ENCODE measurements at places on chromosomes 4 and X.

GRCh38 chr4:6917461-6918271, 8.0 kb downstream of the TBC1D14 start:
- DNase-seq = no peak

GRCh38 chr4:98416844-98417243, 155.7 kb downstream of the RAP1GDS1 start:
- DNase-seq = no peak

DNA sequence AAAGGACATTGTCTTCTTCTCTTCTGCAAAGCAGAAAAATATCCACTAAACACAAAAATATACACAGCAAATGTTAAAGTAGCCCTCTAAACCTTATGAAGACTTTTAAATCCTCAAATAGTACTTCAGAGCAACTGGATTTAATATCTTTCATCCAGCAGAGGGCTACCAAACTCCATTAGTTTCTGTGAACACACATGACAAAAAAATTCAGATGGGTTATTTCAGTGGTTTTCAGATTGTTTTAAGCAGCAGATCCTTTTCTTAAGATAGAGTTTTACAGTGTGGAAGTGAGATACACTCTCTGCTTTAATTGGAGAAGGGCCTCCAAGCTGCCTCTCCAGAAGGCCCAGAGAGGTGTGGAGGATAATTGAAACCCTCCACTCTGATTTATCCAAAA, 56.7 kb downstream of the ANK2 start:
- DNase-seq = no peak

DNA sequence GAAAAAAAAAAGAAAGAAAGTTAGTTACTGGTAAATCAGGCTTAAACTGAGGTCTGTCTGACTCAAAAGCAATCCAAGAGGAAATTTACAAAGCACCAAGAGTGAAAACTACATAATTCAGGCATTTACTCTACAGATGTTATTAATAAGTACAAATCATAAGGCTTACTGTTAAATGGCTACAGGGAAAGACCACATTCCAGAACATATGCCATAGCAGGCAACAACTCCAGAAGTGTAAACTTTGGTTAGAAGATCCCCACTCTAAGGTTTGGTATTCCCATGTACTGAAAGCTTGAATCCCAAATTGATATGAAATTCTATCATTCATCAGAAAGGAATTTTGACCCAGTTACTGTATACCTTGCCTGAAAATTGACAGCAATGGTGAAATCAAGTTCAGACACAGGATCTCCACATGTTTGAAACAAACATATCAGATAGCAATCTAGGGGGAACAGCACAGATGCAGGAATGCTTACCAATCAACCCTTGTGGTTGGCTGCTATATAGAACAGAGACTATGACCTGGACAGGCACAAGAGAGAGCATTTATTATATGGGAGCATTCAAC, 6.6 kb downstream of the USP26 start:
- no peak for DNase-seq

DNA sequence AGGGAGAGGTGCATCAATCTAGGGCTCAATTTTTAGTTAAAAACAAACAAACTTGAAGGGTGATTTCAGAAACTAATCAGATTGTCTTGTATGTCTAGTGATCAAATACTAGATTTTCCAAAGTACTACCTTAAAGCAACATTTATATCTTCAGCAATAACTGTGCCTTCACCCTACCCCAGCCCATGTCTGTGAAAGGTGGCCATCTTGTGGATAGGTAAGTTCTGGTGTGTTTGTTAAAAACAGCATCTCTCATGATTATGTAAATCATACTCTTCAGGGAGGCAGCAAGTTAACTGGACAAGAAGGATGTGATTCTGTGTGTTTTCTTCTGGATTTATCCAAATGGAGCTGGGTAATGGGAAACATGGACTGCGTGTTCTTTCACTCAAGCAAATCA, 81.4 kb upstream of the ACSL1 start:
- no peak for DNase-seq

- no peak for DNase-seq
Measured at GRCh38 chr4:19494961-19495360, 756.7 kb upstream of the SLIT2 start.

DNA sequence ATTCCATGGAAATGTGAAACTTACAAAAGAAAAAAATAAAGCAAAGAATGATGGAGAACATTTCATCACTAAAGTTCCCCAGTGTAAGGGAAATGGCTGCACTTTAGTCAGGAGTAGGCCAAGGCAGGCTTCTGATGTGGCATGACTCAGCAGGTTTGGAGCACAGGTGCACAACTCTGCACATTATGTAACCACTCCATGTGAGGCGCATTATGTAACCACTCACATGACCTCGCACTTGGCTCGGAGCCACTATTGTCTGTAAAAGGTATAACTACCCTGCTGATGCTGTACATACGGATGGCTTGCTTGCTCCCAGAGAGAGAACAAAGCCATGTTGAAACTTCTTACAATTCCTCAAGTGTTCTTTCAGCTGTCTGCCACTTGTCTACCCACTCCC, 727.6 kb downstream of the TRAM1L1 start:
- no peak for DNase-seq

- DNase-seq = no peak
Measured at GRCh38 chr4:16642897-16643296, 255.5 kb downstream of the LDB2 start.

GRCh38 chr4:124181039-124181438, 531.5 kb downstream of the ANKRD50 start:
- DNase-seq = no peak

GRCh38 chrX:17095161-17095560, 148.7 kb downstream of the REPS2 start:
- DNase-seq = no peak

DNA sequence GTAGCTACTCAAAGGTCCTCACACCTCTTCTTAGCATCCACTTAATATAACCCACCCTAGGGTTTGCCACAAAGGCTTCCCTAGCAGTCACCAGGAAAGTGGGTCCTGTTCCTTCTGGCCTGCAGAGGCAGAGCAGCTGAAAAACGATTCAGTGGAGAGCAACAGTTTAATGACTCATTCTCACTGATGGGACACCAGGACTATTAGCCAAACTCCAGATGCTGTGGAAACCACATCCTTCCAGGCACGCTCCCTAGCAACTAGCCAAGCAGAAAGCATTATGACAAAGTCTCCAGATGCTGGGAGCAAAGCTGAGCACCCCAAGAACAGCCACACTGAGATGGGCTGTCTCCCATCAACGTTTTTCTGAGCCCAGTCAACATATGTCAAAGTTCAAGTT, 30.3 kb upstream of the UTP14A start:
- no peak for DNase-seq
